ENCODE measurements at places on chromosomes 12 and 14.

- no peaks in the 10 kb centered on the region for H3K36me3 ChIP-seq
- no peak overlapping the region for H3K27ac ChIP-seq
- H3K27me3 ChIP-seq = peaks cover 2% of the 10 kb centered on the region
- no peaks in the 10 kb centered on the region for H3K4me1 ChIP-seq
- H3K4me3 ChIP-seq = no peak overlapping the region
Observed at GRCh38 chr14:52043690-52044089, 25.2 kb downstream of the NID2 start.

DNA sequence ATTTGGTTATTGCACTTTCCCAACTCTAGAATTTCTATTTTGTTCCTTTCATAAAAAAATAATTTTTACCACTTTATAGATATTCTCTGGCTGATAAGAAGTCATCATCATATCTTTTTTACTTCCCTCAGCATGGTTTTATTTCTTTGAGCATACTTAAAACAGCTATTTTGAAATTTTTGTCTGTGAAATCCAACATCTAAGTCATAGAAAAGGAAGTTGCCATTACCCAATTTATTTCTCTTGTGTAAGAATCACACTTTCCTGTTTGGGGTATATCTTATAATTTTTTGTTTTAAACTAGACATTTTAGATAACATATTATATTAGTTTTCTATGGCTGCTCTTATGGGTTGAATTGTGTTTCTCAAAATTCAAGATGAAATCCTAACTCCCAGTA lies 400.2 kb upstream of the OR4E1 start:
- H3K4me1 ChIP-seq = peaks cover 17% of the 10 kb centered on the region
- no peak for DNase-seq
- no peaks in the 10 kb centered on the region for H3K27me3 ChIP-seq
- H3K4me3 ChIP-seq = peak overlapping the region; percentile 64

GRCh38 chr12:49809381-49809905 lies 18.8 kb downstream of the NCKAP5L start:
- H3K36me3 ChIP-seq = peaks cover 3% of the 10 kb centered on the region
- DNase-seq = no peak
- peaks cover 10% of the 10 kb centered on the region for H3K4me1 ChIP-seq
- no peak overlapping the region for H3K27ac ChIP-seq

DNA sequence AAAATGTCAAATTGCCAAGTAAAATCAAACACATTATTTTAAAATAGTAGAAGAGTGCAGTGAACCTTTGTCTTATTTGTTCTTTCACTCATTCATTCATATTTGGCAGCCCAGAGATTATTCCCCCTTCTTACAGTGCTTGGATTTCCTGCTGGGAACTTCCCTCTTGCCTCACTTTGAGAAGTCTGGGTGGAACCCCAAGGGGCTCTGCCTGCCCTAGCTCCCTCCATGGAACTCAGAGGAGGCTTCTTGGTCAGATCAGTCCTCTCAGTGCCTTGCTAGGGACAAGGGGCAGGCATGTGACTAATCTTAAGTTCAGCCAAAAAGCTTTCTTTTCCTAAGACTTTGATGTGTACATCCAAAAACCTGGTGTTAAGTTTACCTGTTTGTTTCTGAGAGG lies 84.7 kb upstream of the OVCH1 start:
- H3K27ac ChIP-seq = no peak overlapping the region
- peaks cover 2% of the 10 kb centered on the region for H3K27me3 ChIP-seq
- no peak for DNase-seq
- no peak overlapping the region for H3K4me3 ChIP-seq

DNA sequence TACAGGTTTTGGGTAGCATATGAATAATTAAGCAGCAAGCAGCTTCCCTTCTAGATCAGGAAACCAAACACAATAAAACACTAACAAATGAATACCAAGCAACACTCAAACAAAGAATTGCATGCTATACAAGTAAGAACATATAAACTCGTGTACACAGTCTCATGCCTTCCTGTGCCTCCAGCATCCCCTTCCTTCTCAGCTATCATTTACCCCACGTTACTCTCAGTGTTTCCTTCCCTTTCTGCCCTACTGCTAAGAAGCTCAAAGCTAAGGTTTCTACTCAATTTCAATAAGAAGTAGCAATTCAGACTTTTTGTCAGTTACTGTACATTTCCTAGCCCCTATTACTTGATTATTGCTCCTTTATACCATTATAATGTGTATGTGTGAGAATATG lies 81.0 kb downstream of the DUSP16 start:
- no peak for DNase-seq
- H3K27ac ChIP-seq = peak overlapping the region; percentile 99
- peak overlapping the region; percentile 85 for H3K4me3 ChIP-seq
- peaks cover 44% of the 10 kb centered on the region for H3K36me3 ChIP-seq
- no peaks in the 10 kb centered on the region for H3K27me3 ChIP-seq

DNA sequence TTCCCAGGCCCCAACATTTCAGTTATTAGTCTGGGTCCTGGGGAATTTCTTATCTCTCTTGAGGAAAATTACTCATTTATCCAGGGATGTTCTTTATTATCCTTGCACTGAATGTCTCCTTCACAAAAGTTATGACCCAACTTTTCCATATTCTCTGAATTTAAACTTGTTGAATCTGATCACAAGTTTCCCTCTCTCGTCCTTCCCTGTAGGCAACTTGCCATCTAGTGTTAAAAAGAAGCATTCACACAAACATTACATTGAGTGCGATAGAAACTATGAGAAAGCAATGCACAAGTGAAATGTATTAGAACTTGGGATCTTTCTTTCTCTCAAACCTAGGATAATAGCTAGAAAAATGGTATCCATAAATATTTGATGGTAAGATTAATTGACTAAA lies 608.4 kb downstream of the FSCB start:
- no peak for DNase-seq
- no peaks in the 10 kb centered on the region for H3K4me1 ChIP-seq
- no peaks in the 10 kb centered on the region for H3K27me3 ChIP-seq
- no peak overlapping the region for H3K27ac ChIP-seq
- no peaks in the 10 kb centered on the region for H3K36me3 ChIP-seq

GRCh38 chr14:30645600-30645999 lies 23.5 kb downstream of the SCFD1 start:
- H3K4me1 ChIP-seq = no peaks in the 10 kb centered on the region
- H3K27me3 ChIP-seq = no peaks in the 10 kb centered on the region
- DNase-seq = no peak
- no peak overlapping the region for H3K27ac ChIP-seq
